ENCODE measurements at places on chromosomes 16 and 17.

DNA sequence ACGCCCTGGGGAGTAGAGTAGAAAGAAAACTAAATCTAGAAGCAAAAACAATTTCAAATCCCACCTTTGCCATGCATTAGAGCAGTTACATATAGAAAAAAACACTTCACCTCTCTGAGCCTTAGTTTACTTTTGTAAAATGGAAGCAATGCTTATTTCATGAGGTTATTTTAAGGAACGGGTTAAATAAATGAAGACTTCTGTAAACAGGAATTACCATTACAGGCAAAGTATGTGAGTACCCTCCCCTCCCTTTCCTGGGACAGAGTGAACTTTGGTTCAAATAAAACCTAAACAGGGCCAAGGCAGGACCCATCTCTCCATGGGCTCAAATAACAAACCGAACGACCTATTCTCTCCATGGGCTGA is 4.5 kb upstream of the KRT15 start:
- DNase-seq = no peak

GRCh38 chr17:51372345-51373004 is 112.1 kb downstream of the UTP18 start:
- DNase-seq = no peak

DNA sequence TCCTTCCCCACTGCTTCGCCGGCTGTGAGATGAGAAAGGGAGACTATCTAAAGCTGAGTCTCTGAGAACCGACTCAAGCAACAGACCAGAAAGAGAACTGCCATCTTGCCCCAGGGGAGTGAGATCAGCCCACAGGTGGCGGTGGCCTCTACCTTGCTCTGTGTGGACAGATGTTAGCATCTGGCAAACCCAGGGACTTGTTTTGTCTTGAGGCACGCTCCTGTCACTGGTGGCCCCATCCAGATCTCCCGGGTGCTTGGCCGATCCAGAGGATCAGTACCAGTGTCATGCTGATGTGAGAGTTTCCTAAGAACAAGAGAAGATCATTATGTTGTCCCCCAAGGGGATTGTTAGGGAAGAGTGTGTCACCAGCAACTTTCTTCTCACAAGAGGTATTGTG is 101.4 kb downstream of the CACNG3 start:
- DNase-seq = no peak

GRCh38 chr16:90046971-90047713 is 27.9 kb upstream of the DBNDD1 start:
- no peak for DNase-seq

- no peak for DNase-seq
These were observed 144.2 kb upstream of the CORO6 start for GRCh38 chr17:29766796-29767327.

DNA sequence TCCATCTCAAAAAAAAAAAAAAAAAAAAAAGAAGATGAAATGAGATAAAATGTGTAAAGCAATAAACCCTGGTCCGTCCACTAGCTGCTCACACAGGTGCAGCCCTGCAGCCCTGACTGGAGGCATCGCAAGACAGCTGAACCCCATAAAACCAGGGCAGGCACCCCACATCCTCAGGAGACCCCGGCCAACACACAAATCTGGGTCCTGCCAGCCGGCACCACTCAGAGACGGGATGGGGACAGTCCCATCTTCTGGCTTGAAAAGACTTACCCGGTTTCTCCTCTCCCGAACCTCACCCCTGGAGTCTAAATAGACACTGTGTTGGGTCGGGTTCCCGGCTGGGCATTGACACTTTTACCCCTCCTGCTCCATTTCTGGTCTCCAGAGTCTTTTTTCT is 52.7 kb upstream of the TNRC6C start:
- no peak for DNase-seq

- DNase-seq = no peak
These were observed 21.4 kb downstream of the ADORA2B start for GRCh38 chr17:15966183-15966878.

GRCh38 chr17:72414967-72415853 is 294.4 kb downstream of the SOX9 start:
- DNase-seq = no peak

DNA sequence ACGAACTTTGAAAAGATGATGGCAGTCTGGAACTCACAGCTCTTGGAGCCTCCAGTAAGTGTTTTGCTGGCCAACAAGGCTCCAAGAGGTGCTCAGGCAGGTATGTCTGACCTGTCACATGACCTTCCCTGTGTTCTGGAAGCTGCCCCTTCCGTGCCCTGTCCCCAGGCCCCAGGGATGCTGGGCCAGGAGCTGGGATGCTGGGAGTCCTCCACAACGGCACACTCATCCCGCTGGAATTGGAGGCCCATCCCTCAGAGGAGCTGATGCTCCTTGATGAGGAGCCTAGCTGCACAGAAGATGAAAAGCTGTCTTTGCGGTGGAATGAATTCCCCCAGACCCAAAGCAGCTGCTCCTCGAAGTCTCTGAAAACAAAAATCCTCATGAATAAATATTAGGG is 47.8 kb downstream of the HOXB1 start:
- DNase-seq = no peak

- no peak for DNase-seq
These were observed 975.3 kb upstream of the SOX9 start for GRCh38 chr17:71145486-71145885.

GRCh38 chr17:68740555-68741447 is 139.6 kb upstream of the FAM20A start:
- no peak for DNase-seq

DNA sequence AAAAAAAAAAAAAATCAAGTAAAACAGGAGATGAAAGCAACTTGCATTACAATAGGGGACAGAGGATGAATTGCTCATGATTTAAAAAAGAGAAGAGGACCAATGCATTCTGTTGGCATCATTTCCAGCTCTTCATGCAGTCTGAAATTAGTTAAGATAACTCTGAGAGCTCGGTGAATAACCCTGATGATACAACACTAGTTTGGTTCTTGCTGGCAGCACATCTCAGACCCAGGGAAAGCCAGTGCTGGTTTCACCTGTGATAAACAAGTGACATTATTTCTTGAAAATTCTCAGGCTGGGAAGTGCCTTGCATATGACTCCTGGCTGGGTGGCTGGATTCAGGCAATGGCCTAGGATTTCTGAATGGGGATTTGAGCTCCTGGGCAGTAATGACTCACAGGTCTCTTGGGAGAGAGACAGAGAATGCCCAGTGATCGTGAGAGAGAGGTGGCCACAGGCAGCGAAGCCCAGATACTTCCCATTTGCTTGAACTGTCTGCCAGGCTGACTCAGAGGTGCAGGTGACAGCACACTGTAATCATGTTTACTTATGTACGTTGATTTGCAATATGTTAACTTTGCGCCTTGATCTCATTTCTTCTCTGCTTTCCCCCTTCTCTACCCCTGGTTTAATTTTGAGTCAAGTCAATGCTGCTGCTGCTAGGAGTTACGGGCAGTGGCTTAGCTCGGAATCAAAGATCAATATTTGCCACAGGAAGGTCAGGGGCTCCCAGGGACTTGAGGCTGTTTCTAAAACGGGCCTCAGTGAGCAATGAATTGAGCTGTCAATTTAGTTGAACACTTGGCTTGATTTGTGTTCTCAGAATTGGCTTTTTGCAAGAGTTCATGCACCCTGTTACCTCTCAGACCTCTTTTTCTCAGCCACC is 27.1 kb downstream of the ARSG start:
- DNase-seq = no peak
